ENCODE measurements at places on chromosomes 3 and 15.

DNA sequence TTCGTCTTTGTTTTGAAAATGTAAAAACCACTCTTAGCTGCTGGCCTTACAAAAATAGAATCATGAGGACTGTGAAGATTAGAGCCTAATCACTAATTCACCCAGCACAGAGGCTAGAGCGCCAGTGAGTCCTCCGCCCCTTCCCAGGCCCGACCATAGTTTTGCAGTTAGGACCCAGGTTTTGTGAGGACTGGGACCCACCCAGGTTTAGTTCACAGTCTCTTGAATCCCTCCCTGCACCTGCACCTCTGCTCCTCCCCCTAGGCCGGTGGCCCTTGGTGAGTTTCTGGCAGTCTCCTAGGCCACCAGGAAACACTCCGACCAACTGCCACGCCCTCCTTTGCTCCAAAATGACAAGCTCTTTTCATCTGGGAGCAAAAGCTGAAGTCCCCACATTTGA lies 136.0 kb upstream of the CCDC54 start:
- DNase-seq: no peak

DNA sequence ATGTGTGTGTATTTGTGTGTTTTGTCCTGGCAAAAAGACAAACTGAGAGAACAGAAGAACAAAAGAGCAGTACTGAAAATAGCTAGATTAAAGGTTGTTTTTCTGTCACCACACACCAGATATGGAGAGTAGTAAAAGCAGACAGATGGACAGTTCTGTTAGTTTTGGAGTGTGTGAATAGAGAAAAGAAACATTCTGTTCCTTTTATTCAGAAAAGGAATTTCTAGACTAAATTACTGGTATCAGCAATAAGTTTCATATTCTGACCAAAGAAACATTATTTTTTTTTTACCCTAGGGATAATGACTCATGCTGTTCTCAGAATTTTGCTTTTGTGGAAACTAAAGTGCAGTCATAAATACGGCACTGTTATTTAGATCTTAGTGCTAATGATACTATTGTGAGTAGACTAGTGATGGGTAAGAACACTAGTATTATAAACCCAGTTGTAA lies 32.9 kb downstream of the PIK3CA start:
- no peak for DNase-seq

GRCh38 chr15:74754593-74755215 lies 6.1 kb downstream of the CYP1A2 start:
- no peak for DNase-seq

DNA sequence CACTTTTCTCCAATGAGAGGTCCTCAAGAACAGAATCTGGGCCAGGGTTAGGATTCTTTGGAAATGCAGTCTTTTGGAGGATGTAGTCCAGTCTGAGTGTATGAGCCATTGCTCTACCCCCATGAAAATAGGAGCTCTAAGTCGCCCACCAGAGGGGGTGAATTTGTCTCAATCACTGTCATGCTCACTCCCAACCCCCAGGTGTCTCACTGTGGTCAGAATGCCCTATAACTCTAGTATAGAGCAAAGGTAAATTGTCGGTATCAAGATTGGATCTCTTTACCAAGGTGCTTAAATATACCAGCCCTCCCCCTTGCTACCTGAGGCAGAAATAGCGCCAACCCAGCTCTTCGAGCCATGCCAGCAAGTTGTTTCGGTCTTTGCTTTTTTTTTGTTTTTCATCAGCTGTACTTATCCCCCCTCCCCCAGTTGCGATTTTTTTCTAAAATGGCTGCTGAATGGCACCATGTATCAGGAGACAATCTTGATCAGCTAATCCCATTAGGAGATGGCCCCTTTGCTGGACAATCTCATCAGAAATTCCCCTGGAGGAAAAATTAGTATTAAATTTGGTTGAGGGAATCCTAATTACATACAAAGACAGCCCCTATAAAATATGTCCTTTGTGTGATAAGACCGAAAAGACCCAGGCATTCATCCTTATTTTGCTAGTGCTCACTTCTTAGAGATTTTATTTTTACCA lies 130.7 kb downstream of the EBLN2 start:
- no peak for DNase-seq

GRCh38 chr3:140899363-140899762 lies 42.3 kb upstream of the SLC25A36 start:
- DNase-seq: no peak

All from stimulated activated CD4-positive, alpha-beta T cell treated with anti-CD3 and anti-CD28 coated beads, Interleukin-2, amount 100 ng/mL, for 4 hours (primary cell).